ENCODE measurements at places on chromosomes 2 and 18.
A peak's percentile ranks its signal among the peaks of the same experiment; 100 is the strongest.

DNA sequence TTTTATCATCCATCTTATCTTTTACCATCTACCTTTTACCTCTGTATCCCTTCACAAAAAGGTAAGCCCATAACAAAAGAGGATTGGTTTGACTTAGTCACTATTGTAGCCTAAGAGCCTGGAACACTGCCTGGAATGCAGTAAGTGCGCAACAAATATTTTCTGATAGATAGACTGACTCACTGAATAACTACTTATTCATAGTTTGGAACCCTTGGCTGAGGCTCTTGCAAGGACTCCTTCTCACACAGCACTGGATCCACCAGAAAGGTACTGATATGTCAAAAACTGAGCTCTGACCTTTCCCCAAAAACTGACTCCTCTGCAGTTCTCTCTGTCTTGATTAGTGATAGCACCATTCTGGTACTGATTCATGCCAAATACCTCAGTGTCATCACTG lies 426.7 kb downstream of the SETBP1 start:
- DNase-seq = no peak

GRCh38 chr2:109380502-109381326 lies 233.1 kb downstream of the SEPTIN10 start:
- DNase-seq = no peak

- no peak for DNase-seq
Measured at GRCh38 chr2:217371781-217372213, 511.9 kb upstream of the TNP1 start.

DNA sequence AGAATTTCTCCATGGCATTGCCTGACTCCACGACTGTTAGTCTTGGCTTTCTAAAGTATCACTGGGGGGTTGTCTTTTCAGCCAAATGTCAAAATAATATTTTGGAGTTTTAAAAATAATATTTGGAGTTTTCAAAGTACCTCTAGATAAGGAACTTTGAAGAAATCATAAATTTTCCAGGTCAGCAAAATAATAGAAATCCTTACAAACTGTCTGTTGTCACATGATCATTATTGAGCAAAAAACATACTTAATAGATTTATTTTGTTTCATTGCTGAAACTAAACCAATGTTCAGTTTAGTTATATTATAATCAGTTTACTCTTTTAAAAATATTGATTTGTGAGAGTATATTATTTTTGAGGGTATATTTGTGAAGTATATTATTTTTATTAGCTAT lies 85.7 kb downstream of the APLF start:
- DNase-seq = no peak

GRCh38 chr2:68282811-68283418 lies 30.6 kb upstream of the PPP3R1 start:
- peak; percentile 16 for DNase-seq

DNA sequence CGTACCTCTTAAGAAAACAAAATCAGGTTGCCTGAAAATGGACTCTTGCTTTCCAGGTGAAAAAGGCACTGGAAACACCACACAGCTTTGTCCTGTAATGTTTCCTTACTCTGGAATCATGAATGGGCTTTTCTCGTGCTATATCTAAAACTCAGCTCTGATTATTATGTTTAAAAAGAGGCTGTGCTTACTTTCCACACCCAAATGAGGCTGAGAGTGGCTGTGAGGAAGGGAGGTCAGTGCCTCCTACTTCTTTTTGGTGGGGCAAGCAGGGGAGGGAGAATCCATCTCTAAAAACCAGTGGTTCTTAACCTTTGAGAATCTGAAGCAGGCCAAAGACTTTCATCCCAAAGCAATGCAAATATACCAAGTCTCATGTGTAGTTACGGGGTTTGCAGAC lies 148.6 kb downstream of the FAM210A start:
- peak; percentile 54 for DNase-seq

GRCh38 chr2:236175548-236176150 lies 7.5 kb upstream of the GBX2 start:
- DNase-seq = peak; percentile 79

DNA sequence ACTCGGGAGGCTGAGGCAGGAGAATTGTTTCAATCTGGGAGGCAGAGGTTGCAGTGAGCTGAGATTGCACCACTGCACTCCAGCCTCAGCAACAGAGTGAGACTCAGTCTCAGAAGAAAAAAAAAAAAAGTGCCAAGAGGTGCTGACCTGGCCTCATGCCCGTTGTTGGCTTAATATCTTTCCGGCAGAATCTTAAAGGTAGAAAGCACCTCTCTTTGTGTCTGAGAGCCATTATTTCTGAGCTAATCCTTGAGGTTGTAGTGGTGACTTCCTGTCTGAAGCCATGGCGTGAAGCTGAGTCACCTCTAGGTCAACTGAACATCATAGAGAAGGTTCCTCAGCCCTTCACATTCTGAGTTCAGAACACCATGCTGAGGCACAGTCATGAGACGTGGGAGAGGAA lies 60.4 kb downstream of the WDSUB1 start:
- DNase-seq = peak; percentile 91

DNA sequence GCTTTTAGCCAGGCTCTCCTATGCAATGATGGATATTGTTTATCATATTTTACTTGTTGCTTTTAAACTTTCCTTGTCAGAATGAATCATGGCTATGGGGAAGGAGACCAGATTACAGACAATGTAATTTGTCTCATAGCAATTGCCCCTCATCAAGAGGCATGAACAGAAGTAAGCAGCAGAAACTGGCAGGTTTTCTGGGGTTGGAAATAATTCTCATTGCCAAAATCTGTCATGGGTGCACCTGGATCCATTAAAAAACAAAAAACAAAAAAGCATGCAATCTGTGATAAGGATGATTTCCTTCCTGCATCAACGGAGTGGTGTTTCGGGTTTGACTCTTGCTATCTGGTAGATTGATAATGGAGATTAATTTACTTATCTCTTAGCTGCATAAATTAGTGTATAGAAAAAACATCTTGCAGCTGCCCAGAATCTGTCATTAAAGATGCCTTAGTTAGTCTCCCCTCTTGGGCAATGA lies 419.6 kb downstream of the SOX11 start:
- no peak for DNase-seq

DNA sequence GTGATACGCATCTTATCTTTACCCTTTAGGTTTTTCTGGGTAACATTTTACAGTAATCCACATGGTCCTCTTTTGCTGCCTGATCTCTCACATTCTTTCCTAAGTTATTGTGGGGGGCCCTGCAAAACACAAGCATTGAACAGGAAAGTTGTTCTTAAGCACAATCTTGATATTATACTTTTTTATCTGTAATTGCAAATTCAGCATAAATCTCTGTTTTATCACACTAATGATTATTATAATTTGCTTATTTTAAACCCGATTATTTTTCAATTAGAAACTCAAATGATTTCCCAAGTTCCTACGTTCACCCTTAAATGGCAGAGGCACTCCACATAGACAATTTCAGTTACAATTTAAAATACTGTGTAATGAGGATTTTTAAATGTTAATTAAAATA lies 386.0 kb upstream of the GYPC start:
- no peak for DNase-seq

DNA sequence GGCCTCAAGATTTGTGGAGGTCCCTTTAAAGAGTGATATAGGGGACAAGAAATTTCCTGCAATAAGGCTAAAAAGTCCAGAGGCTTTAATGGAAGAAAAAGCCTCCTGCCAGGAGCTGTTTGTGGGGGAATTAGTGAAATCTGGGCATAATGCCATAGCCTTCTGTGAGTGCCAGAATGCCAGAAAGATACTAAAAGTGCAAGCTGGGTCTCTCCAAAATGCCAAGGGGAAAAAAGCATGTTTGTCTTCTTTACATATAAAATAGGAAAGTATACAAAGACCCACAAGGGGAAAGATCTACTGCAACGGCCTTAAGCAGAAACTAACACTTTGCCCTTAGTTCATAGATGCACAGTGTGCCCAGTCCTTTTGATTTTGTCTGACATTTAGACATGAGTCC lies 647.7 kb upstream of the ZNF804A start:
- DNase-seq = no peak

DNA sequence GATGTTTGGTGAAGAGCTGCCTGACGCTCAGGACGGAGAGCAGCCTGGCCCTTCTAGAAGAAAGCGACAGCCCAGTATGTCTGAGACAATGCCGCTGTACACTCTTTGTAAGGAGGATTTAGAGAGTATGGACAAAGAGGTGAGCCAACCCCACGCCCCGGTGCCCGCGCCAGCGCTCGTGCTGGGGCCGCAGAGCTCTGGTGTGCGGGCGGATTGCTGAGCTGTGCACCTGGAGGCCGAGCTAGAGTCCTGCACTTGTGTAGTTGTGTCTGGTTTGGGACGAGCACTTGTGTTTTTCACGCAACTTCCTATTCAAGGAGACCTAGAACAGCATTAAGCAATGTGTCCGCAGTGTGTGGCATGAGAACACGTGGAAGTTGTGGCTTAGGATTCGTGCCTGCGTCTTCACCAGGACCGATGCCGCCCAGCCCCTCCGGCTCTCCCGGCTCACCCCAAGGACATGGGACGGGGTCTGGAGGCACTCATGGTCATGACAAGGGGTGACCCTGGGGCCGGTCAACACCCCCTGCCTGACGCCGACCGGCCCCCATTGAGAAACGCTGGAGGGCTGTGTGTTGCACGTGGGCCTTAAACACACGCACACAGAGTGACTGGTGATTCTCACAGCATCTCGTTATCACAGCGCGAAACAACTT lies 49.5 kb downstream of the CTDP1 start:
- DNase-seq = no peak

DNA sequence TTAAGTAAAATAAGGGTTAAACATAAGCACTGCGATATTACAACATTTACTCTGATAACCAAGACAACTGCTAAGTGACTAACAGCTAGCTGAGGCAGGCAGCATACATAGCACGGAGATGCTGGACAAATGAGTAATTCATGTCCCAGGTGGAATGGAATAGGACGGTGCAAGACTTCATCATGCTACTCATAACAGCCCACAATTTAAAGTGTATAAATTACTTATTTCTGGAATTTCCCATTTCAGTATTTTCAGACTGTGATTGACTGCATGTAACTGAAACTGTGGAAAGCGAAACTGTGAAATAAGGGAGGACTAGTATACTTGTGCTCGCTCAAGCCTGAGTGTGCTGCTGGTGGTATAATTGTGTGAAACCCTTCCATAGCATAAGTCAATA lies 12.9 kb downstream of the IER3IP1 start:
- peak; percentile 32 for DNase-seq

- DNase-seq = no peak
Measured at GRCh38 chr2:177616731-177617130, 224.2 kb downstream of the AGPS start.

DNA sequence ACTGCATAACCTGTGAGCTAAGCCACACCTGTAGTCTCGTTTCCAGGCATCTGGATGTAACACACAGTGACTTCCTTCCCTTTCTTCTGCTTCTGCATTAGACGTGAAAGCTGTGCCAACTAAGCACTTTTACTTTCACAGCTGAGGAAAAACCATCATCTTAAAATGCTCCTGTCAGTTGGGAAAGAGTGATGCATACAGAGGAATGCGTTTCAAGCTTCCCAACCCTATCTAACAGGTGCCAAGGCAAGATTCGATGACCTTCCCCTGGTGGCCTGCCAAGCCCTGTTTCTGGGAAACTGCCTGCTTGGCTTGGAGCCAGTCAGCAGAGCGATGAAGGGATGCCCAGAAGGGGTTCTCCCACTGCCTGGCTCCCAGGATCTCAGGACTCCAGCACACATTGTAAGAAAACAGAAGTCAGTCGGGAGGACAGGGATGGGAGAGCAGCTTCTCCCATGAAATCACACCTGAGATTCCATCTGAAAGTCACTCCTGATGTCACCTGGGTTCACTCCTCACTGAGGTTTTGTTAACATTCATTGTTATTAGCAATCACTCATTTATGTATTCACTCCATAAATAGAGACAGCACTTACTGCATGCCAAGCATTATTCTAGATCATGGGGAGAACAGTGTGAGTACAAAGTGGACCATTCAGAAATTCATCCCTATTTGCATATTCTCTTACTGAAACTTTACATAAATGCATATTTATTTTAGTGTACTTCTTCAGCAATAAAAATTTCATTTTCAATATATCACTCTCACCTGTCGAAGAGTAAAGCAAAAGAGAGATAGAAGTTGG lies 64.1 kb downstream of the DTNA start:
- DNase-seq = no peak

DNA sequence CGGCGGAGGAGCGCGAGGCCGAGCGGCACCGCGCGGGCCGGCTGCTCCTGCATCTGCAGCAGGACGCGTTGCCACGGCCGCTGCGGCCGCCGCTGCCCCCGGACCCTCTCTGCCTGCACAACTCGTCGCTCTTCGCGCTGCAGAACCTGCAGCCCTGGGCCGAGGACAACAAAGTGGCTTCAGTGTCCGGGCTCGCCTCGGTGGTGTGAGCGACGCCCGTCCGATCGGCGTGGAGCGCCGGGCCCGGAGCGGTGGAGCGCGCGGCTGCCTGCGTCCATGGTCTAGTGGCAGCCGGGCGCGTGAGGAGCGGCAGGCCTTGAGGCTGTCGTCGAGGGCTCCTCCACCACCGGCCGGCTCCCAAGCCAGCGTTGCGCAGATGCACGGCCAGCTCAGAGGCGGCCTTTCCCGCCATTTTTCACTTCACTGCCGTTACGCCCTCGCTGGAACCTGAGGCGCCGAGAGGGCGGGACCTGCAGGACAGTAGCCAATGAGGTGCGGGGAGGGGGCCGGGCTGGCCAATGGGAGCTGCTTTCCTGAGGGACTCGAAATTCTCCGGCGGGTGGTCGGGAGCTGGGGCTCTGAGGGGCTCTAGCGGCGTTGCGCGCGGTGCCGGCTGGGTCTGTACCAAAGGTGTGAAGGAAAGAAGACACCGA lies 1.9 kb downstream of the TLX2 start:
- peak; percentile 68 for DNase-seq

GRCh38 chr2:52369178-52369577 lies 1337.2 kb upstream of the NRXN1 start:
- no peak for DNase-seq

DNA sequence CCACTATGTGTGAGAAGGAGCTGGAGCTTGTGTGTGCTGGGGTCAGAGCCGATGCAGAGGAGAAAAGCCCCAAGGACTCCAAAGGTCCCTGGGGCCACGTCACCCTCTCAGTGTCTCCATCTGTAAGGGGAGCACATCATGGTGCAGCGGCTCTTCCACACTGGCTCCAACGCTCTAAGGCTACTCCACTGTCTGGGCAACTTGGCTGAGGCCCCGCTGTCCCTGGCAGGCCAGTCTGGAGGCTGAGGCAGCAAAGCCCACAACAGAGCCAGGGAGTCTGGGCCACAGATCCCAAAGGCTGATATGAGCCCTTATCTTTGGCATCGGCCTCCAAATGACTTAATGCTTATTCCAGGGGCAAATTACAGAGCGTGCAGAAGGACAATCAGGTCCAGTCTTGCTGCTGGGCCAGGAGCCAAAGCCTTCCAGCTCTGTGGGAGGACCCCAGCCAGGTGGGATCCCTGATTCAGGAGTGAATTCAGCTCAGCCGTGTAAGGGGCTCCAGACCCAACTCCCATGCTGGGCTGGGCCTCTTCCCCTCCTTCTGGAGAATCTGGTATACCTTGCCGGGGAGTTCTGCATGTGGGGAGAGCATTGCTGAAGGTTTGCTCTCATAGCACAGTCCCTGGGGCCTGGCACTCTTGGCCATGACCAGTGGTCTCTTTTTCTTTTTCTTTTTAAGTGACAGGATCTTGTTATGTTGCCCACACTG lies 1.8 kb upstream of the DUSP2 start:
- no peak for DNase-seq
